ENCODE measurements at places on chromosomes 3 and 15.

GRCh38 chr3:107710851-107711250 lies 188.1 kb downstream of the BBX start:
- no peak for DNase-seq

DNA sequence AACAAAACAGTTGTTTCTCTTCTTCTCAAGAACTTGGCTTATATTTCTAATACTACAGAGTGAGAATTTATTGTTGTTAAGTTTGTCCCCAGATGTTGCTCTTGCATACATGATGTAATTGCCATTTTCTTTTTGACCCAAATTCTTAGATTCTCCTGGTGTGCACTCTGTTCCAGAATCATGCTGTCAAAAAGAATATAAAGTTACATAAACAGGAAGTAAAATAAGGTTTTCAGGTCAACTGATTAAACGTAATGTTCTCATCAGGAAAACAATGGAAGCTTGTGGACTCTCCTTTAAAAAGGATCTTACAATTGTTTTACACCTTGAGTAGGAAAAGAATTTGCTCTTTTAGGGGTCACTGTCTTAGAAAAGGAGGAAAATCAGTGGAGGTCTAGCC lies 121.8 kb downstream of the ADAM10 start:
- no peak for DNase-seq

DNA sequence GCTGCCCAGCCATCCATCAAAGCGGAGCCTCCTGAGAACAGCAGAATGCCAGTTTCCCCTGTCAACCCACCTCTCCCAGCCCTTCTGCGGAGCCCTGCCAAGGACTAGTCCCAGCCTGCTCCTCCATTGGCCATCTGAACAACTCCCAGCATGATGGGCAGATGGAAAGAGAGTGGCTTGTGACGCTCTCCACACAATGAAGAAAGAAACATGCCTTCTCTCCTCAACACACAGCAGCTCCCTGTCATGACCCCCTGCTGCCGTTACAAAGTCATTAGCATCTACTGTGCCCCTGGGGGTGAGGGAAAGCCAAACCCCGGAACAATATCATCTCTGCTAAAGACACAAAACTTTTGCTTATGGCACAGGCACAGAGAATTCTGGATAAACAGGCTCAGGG lies 33.6 kb downstream of the MECOM start:
- DNase-seq: no peak

GRCh38 chr15:73268457-73268856 lies 100.3 kb downstream of the HCN4 start:
- no peak for DNase-seq

DNA sequence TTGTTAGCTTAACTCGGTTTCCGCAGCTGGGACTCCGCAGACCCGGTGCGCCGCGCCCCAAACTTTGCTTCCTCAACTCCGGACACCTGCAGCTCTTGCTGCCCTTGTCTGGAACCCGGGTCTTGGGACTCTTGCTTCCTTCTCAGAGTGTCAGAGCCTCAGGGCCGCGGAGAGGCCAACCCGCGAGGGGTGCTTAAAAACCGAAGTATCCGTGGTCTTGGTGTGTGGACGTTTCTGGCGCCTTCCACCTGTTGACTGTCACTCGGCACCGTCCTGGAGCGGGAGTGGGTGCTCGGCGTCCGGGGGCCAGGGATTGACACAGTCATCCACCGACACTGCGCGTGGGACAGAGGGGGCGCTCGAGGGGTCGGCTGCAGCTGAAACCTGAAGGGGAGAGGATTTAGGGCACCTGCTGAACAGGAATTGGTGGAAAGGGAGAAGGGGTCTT lies 386 bp downstream of the SQOR start:
- DNase-seq: no peak

DNA sequence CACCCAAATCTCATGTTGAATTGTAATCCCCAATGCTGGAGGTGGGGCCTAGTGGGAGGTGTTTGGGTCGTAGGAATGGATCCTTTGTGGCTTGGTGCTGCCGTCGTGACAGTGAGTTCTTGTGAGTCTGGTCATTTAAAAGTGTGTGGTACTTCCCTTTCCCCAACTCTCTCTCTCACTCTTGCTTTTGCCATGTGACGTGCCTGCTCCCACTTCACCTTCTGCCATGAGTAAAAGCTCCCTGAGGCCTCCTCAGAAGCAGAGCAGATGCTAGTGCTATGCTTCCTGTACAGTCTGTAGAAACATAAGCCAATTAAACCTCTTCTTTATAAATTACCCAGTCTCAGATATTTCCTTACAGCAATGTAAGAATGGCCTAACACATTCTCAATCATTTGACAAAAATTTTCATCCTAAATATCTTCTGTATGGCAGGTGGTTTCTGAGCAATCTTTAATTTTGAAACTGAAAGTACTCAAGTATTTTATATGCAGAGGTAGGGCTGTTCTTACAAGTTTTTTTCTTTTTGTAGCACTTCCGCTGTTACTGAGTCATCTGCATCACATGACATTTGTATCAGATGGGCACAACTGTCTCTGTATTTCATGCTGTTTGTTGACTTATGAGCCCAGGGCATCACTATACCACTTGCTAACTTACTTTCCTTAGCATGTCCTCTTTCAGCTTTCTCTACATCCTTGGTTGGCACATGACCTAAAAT lies 8.8 kb downstream of the RPL39L start:
- no peak for DNase-seq

DNA sequence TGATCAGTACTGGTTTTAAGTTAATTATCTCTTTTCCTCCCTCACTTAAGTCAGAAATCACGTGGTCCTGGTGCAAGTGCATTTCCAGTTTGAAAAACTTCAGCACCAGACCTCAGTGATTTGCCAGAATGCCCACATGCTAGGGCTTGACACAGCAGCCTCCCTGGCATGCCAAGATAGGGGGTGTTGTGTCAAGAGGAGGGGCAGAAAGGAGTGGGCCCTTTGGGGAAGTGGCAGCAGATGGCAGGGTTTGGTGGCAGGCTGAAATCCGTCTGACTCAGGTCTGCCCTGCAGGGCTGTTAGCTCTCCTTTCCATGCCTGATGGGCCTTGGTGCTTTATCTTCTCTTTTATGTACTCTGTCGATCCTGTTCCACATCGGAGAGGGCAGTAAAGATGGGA lies 23.4 kb downstream of the PXK start:
- no peak for DNase-seq

DNA sequence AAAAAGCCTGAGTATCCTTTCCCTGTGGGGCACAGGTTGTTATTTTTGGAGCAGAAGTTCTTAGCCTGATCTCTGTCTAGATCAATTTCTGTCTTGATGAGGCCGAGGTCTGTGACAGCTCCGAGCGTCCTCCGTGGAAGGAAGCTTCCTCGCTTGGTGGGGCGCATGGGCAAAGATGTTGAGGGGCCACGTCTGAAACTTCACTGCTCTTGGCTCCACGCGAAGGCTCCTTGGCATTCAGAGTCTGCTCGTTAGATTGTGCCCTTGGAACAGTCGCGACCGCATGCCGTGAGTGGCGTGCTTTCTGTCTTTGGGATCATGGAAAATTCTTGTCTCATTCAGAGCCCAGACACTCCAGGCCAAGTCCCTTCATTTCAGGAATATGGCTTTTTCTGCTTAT lies 13.7 kb downstream of the GRK7 start:
- no peak for DNase-seq

DNA sequence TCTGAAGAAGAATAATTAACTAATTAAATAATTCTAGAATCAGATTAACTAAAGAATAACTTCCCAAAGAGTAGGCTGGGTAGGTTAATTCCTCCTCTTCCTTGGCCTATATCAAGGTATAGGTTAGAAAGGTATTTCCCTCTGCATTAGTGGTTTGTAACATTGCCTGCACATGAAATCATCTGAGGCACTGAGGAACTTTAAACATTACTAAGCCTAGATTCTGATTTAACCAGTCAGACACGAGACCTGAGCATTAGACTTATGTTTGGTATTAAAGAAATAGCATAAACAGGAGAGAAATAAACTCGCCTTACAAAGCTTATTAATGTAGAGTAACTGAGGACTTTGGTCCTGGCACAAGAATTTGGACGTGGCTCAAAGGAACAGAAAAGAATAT lies 84.2 kb downstream of the FGF7 start:
- no peak for DNase-seq

DNA sequence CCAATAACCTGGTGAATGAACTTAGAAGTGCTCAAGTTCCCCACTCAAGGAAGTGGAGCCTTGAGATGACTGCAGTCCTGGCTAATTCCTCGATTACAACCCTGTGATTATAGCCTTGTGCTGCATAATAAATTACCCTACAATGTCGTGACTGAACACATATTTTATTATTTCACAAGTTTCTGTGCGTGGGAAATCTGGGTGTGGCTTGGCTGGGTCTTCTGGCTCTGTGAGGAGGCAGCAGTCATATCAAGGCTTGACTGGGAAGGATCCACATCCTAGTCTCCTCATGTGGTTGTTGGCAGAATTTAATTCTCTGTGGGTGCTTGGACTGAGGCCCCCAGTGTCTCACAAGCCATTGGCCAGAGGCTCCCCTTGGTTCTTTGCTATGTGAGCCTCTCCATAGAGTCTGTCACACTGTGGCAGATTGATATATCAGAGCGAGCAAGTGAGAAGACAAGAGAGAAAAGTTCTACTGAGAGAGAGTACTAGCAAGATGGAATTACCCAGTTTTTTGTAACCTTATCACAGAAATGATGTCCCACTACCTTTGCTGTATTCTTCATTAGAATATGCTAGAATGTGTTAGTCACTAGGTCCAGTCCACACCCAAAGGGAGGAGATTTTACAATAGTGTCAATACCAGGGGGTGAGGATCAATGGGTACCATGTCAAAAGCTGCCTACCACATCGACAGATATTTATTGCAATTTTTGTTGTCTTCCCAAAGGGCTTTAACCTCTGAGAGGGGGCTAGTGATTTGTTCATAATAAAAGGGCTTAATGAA lies 102.8 kb upstream of the TBC1D5 start:
- no peak for DNase-seq

DNA sequence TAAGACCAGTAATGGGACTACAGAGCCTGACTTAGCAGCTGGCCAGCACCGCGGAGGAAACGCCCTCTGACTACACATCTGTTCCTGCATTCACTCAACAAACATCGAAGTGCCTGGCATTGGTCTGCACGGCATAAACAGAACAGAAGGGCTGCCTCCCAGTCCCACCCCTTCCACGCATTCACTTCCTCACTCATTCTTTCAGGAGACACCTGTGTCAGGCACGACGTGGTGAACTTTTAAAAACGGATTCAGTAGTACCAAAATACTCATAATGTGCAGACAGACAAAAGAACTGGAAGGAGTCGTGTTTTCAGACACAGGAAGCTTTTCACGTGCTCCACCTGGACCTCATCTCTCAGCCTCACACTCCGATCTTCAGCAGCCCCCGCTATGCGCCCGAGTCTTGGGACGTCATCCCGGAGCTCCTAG lies 123.3 kb downstream of the XXYLT1 start:
- DNase-seq: no peak

DNA sequence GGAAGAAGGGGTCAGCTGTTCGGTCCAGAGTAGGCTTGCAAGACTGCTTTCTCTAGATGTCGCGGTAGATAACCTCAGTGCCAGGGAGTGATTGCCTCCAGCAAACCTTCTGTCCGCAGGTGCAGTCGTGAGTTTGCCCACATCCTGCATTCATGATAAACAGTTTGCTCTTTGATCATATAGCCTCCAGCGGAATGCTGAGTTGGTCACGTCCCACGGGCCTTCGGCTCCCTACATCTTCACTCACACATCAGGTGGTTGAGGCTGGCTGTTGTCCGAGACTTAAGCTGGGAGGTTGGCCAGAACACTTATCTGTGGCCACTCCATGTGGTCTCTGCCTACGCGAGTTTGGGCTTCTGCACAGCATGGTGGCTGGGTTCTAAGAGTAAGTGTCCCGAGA lies 62.1 kb upstream of the NR2C2 start:
- no peak for DNase-seq

DNA sequence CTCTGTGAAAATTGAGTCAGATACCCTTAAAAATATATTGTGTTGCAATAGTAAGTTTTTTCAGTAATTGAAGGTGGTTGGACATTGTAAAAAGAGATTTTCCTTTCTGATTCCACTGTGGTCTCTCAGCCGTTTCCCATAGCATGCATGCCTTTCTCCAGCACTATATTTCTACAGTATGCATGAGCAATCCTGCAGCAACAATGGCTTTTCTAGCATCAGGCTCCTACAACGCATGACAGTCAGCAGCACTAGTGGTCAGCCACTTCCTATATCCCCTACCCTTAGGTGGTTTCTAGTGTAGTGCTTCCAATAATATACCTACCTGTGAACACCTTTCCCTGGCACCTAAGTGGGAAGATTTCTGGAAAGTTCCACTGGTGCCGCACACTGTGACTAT lies 55.4 kb upstream of the SNRPN start:
- no peak for DNase-seq

DNA sequence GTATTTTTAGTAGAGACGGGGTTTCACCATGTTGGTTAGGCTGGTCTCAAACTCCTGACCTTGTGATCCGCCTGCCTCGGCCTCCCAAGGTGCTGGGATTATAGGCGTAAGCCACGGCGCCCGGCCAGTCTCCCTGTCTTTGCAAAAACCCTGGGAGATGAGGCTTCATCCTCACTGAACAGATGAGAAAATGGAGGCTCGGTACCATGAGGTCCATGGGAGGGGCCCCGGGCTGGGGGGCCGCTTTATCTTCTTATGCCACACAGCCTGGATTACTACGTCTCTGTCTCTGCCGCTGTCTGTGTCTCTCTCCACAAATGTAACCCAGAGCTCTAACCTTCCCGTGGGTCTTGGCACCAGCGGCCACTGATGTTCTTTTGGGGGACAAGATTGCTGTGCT lies 39.1 kb downstream of the ABTB1 start:
- no peak for DNase-seq

GRCh38 chr3:9314796-9315195 lies 48.1 kb upstream of the THUMPD3 start:
- no peak for DNase-seq

DNA sequence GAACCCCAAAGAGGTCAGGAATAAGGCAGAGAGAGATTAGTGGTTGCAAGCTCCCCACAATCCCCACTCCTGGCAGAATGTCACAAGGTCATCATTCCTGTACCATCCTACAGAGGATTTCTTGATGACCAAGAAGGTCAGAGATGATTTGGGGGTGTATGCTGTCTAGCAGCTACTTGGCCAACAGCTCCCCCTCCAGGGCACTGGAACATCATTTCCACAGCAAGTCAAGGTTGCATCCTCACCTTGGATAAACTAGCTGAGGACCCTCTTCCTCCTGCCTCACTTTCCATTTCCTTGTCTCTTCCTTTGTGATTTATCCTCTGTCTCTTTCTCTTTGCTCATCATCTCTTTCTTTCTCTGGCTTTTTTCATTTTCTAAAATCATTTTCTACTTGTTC lies 106.3 kb downstream of the PROS1 start:
- no peak for DNase-seq

GRCh38 chr15:90557186-90558084 lies 27.7 kb downstream of the CRTC3 start:
- no peak for DNase-seq

Data from NCI-H526 treated with DMSO at 0.1 percent for 48 hours (cell line).